GM03348 (cell line): ENCODE measurements at places on chromosomes 6 and 20.

DNA sequence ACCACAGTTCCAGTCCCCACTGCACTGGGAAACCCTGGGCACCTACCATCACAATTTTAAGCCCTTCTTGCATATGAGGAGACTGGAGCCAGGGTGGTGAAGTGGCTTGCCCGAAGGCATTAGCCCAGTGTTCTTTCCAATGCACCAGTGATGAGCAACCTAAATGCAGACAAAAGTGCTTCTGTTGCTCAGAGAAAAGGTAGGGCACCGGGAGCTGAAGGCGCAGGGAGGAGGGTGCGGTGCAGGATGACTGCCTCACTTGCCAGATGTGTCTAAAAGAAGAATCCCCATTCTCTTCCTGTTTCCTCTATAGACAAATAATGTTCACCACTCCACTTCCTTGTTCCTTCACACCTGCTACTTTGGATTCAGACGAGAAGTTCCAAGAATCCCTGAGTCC, 86.5 kb downstream of the QRSL1 start:
- DNase-seq: no peak

- peak; percentile 22 for DNase-seq
Measured at GRCh38 chr20:51193066-51193772, 170.3 kb upstream of the KCNG1 start.

GRCh38 chr20:36439040-36439730, 102.1 kb upstream of the MYL9 start:
- peak; percentile 83 for DNase-seq

DNA sequence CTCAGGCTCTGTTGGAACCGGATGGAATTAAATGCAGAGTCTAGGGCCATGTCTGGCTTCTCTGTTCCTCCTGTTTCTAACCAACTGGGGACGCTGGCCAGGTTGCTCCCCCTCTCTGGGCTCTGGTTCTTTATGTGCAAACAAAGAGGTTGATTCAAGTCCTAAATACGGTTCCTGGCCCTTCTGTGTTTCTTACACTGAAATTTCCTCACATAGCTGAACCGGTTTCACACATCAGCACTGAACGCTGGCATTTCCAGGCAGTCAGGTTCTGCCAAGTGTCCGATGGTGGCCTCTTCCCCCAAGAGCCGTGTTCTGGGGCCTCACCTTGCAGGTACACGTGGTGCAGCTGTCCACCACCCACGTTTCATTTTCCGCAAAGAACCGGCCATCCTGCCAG, 13.5 kb downstream of the THBS2 start:
- no peak for DNase-seq

- peak; percentile 11 for DNase-seq
Measured at GRCh38 chr6:134870677-134871498, 79.0 kb downstream of the ALDH8A1 start.

GRCh38 chr20:61861858-61862257, 203.8 kb downstream of the TAF4 start:
- no peak for DNase-seq

GRCh38 chr20:51803148-51803854, 980 bp upstream of the SALL4 start:
- no peak for DNase-seq

GRCh38 chr20:58630063-58630462, 21.0 kb upstream of the STX16 start:
- peak; percentile 71 for DNase-seq

GRCh38 chr6:475314-475713, 83.8 kb downstream of the IRF4 start:
- DNase-seq: no peak
